Activated CD8-positive, alpha-beta memory T cell treated with anti-CD3 and anti-CD28 coated beads, Interleukin-2, amount 10 ng/mL, durations not matched to agents 7 days and 5 days (primary cell): ENCODE measurements at places on chromosomes 6 and 20.

GRCh38 chr6:95574811-95575210 is 2.5 kb upstream of the MANEA start:
- no peak for DNase-seq

DNA sequence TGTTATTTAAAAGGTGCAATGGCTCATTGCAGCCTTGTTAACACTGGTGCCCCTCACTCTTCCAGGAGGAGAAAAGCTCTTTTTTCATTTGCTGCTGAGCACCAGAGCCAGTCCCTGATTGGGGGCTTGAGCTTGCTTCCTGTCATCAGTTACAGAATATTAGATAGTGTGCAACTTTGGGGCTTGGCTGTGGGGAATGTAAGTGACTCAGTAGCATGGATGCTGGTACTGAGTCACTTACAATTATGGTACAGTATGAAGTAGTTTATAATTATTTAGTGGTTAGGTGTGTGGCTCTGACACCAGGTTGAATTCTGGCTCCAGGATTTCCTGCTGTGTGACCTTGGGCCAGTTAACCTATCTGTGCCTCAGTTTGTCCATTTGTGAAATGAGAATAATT is 37.6 kb downstream of the ANKS1A start:
- DNase-seq: no peak

DNA sequence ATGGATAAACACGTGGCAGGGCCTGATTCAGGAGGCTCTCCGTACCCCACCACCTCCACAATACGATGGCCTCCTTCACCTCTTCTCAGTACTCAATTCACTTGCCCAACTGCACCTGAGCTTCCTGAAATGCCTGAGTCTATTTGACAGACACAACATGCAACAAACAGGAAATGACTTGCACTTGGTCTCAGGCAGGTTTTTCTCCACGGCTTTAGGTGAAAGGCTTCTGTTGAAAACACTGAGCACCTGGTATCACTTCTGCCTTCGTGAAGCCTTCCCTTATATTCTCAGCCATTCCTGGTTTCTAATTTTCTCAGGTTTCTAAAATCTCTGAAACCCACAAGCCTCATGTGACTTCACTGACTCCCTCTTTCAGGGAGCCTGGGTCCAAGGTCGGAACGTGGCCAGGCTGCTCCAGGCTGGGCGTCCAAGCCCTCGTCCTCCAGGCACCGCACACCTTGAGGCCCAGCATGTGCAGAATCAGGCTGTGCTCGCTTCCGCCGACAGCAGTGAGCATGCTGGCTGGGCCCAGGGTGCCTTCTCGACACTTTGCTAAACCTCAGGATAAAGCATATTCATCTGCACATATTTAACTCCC is 34.7 kb downstream of the TAF4 start:
- DNase-seq: no peak

DNA sequence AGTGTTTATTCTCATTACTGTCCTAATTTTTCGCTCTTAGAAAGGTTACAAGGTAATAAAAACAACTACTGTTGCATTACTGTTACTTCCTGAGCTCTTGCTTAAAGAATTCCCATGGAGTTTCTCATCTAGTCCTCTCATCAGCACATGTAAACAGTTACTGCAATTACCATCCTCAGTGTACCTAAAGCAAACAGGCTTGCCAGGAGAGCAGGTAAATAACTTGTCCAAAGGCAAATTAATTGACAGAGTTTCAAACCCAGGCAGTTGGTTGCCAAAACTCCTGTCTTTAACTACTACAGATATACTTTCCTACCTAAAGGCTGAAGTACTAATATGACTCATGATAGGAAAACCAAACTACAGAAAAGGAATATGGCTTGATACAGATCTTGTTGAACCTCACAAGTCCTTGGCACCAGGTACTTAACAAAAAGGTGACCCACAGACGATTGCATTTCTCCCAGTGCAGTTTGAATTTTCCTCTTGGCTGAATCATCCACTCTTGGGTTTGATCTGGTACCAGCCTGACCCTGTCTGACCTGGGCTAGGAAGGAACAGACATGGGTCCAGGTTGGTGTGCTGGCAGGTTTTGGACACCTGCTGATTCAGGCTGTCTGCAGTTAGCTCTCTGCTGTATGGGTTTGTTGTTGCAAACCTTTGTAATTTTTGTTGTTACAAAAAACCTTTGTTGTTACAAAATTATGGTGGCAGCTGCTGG is 153.0 kb downstream of the CFAP61 start:
- no peak for DNase-seq

DNA sequence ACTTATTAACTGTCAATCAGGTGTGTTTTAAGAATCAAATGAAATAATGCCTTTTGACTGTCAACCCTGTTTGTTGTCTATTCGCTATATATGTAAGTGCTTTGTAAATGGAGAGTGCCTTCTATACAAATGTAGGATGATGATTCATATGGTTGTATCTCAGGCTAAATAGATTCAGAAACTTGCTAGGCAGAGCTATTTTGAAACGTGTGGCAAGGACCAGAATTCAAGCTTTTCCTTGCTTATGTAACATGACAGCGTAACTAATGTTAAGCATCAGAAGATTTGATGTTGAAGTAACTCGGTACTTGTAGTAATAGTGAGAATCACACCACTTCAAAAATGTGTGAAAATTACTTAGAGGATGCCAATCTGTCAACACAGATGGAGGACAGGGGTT is 3.4 kb downstream of the OGFRL1 start:
- no peak for DNase-seq

DNA sequence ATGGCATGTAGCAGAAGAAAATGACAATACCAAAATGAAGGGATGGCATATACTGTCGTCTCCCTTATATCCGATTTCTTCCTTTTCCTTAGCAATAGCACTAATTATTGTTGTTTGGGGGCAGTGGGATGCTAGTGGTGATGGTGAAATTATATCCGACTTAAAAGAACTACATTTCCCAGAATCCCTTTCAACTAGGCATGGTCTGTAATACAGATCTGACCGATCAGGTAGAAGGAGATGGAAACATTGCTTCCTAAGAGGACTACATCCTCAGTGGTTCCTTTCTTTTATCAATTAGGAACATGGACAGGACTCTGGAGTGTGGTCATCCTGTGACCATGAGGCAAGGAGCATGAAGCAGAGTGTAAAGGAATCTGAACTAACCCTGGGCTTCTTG is 532.6 kb downstream of the CBLN4 start:
- no peak for DNase-seq

DNA sequence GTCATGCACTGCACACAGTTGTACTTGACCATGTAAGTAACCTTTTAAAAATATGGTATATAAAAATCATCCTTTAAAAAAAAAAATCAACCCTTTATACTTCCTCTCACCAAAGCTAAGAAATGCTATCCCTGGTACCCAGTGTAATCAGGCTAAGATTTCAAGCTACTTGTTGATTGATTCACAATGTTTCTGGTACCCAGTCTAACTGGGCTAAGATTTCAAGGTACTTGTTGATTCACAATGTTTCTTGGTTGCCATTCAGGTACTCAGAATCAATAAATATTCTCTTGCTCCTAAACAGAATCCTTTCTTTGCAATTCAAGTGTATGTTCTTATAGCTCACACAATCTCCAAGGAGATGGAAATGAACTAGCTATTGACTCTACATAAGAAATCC is 76.4 kb downstream of the SMLR1 start:
- no peak for DNase-seq

DNA sequence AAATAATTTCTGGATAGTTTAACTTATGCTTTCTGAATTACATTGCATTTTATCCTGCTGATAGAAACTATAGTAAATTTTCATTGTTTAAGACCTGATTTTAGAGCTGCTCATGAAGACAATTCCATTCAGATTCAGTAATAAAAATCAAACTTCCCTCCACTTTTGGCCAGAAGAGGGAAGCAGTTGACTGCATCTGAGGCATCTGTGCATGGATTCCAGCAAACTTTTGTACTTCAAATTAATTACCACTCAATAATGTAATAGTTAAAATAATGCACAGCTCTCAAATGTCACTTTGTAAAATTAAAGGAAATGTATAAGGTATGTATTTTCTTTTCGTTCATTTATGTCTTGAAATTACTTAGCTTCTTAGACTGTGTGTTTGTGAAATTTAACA is 64.2 kb upstream of the SLC35B3 start:
- DNase-seq: no peak

GRCh38 chr6:137779982-137780381 is 87.1 kb upstream of the TNFAIP3 start:
- no peak for DNase-seq

DNA sequence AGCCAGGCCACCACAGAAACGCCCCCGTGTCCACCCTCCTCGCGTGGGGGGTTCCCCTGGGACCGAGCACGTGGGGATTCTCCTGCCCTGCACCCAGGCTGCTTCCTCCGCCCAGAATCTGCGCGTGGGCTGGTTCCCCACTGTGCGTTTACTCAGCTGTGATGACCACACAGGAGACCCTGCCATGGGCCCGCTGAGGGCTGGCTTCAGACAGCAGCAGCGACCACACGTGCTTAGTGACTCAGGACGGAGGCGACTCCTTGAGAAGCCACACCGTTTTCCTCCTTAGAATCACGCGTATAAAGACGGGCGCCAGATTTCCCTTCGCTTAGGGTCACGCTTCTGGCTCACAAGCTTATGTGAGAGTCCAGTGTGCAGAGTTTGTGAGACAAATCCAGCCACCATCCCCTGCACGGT is 63.9 kb upstream of the PDE10A start:
- DNase-seq: no peak

- no peak for DNase-seq
These were observed 5.9 kb downstream of the PCED1A start for GRCh38 chr20:2834401-2835110.

- peak; percentile 84 for DNase-seq
These were observed 99.1 kb downstream of the HIVEP2 start for GRCh38 chr6:142845624-142846458.

GRCh38 chr6:116411284-116411623 is 40.5 kb downstream of the DSE start:
- no peak for DNase-seq

- no peak for DNase-seq
These were observed 552.3 kb upstream of the CITED2 start for GRCh38 chr6:139926711-139927110.

DNA sequence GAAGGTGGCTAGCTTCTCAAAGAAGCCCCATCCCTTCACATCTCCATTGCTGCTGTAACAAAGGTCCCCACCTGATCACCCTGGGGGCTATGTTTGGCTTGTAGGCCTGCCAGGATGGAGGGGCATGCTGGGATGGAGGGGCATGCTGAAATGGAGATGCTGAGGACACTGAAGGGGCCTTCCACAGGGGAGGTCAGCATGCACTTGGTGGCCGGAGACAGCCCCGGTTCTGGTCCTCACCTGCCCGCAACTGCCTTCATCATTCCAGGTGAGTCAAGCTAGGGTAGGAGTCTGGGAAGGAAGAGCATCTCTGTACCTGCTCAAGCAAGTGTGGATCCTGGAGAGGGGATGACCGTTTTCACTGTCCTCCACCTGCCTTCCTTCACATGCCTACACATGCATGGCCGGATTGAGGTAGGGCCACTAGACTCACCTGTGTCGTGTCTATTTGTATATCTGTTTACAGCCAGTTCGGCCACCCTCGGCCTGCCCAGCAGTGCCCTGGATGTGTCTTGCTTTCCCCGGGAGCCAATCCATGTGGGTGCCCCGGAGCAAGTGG is 6.0 kb downstream of the L3MBTL1 start:
- no peak for DNase-seq

DNA sequence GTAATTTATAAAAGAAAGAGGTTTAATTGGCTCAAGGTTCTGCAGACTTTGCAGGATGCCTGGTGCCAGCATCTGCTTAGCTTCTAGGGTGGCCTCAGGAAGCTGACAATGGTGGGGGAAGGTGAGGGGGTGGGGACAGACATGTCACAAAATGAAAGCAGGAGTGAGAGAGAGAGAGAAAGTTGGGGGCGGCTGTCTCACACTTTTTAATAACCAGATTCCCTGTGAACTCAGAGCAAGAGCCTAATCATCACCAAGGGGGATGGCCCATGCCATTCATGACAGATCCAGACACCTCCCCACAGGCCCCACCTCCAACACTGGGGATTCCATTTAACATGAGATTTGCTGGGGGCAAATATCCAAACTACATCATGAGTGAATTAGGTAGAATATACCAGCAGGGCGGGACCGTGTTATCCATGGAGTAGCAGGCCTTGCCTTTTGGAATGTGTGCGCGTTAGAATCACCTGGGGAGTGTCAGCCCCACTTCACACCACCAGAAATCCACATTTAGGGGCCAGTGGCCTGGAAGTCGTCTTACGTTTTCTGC is 258.8 kb downstream of the CDH4 start:
- no peak for DNase-seq

GRCh38 chr6:137229075-137229759 is 10.0 kb upstream of the IFNGR1 start:
- DNase-seq: no peak

GRCh38 chr20:59004493-59004762 is 2.6 kb downstream of the CTSZ start:
- no peak for DNase-seq

DNA sequence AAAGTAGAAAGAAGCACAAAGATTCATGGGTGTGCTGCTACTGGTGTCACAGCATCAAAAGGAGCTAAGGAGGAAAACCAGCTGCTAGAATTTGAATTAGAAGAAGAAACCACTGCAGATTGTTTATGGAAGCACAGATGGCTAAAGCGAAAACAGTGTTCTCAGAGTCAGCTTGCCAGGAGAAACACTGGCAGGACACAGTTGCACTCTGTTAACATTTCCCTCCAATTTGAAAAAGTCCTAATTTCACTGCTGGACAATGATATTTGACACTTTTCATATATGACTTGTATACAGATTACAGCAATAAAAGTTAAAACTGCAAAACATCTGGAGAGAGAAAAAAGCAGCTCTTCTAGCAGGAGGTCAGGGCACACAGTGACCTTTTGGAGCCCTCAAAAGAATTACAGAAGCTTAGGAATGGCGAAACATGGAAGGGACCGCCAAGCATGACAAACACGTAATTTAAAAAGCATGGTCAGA is 314.5 kb downstream of the COL12A1 start:
- DNase-seq: no peak

DNA sequence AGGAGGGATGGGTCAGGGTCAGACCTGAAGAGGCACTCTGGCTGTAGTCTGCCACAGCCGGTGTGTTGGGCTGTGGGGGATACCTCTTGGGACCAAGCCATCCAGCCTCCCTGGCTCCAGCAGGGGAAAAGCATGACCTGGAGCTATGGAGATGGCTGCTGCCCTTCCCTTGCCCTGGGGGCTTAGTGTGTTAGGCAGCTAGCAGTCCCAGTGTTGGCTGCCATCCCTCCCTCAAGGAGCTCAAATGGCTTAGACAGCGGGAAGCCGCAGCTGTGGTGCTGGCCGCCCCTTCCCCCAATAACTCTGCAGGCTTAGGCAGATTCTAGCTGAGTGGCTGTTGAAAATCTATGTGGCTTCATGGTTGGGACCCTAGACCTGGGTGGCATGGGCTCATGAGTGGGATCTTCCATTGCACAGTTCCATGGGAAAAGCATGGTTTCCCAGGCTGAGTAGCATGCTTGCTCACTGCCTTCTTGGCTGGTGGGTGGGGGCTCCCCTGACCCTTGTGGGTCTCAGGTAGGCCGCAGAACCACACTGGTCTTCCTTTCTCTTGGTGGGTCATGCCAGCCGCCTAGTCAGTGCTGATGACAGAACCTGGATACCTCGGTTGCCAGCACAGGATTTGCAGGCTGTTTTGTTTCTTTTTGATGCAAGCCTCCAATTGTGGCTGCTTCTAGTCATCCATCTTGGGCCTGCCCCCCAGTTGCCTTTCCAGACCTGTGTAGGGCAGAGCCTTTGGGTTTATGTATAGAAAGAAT is 69.0 kb upstream of the AHI1 start:
- DNase-seq: no peak
